Cardiac fibroblast (primary cell): ENCODE measurements at places on chromosomes 5 and 9.

- DNase-seq, result peak; percentile 36
These were observed 283.9 kb upstream of the ANKRD55 start for GRCh38 chr5:56517011-56517416.

- no peak for DNase-seq
These were observed 561.5 kb downstream of the SEMA5A start for GRCh38 chr5:8984386-8984785.

DNA sequence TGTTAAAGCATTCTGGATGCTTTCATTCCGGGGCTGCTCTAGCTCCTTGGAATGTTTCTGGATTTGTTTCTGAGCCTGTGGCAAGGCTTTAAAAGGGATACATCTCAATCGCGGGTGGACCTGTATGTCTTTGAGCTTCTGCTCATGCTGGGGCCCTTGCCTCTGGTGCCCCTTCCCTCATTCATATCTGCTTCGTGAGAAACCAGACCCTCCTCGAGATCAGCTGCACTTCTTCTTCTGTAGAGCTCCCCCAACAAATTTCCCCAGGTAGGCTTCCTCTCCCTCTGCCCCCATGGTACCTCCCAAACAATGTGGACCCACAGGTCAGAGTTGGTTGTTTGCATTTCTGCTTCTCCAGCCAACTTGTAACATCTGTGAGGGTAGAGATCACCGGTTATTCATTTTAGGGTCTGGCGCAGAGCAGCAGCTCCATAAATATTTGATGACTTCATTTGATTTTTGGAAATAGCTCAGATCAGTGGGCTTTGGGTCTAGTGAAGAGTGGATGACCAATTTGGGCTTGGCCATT, 6.6 kb downstream of the ZNF618 start:
- DNase-seq, result no peak

DNA sequence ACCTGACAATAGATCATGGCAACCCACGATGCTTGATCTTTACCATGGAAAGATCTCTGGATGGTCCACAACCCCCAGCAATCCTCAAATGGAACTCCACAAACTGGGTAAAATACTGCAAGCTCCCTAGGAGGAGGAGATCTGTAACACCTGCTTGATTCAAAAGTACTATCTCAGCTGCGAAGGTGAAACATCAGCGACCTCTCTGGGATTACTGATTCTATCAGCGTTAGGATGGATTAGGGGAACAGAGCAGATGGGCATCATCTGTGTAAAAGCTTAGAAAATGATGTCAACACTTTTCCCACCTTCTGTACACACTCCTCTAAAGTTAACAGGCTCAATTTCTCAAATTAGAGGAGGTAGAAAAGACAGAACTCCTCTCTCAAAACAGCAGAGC, 31.5 kb upstream of the TRPC7 start:
- no peak for DNase-seq

DNA sequence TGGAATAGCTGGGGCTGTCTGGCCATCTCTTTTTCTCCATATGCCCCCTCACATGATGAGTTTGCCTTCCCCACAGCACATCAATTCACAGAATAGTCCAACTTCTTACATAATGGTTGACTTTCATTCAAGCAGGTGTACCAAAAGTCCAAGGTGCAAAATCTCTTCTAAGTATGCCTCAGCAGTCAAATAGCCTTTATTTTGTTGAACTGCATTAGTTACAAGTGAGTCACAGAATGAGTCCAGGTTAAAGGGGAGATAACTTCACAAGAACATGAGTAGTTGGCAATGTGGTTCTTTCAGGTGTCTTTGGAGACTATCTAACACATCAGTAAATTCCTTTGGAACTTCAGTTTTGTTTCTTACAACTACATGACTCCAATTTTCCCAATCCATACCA, 672.5 kb downstream of the PRELID2 start:
- no peak for DNase-seq

DNA sequence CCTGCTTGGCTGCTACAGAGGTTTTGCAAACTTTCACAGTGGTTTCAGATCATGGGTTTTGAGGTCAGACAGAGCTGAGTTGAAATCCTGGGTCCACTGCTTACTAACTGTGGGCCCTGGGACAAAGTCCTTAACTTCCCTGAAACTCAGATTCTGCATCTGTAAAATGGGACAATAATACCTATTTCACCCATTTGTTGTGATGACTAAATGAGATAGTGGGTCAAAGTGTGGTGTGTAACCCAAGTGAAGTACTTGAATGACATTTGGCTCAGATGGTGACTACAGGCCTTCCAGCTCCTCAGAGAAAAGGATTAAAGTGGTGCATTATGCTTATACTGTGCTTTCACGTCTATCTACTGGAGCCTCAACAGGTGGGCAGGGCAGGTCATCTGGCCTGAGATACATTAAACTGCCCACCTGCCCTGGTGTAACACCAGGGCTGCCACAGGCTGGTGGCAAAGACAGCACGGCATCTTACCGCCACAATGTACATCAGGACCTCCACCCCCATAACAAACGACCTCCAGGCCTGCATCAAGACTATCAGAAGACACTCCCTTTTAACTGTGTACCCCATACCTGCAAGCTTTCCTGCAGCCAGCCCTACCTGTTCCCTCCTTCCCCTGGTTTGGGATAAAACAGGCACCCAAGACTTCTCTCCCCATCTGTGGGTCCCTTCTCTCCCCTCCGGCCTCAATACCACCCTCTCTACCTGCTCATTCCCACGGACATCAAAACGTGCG, 846 bp upstream of the TRAF1 start:
- DNase-seq, result no peak

DNA sequence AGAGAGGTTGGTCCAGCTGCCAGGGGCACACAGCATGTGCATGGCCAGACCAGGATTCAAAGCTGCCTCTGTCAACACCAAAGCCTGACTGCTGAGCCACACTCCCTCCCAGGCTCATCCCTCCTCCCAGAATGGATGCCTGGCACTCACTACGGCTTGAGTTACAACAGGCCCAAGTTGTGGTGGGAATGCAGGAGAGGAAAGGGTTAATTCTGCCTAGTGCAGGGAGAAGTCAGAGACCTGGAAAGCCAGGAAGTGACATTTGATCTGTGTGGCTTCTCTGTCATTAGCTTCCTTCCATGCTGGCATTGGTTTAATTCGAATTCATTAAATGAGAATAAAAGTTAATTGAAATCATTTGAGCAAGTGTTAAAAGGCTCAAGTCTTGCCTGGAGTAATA, 150.0 kb downstream of the NSG2 start:
- no peak for DNase-seq

GRCh38 chr5:59390074-59390659, 503.4 kb downstream of the PDE4D start:
- peak; percentile 60 for DNase-seq

DNA sequence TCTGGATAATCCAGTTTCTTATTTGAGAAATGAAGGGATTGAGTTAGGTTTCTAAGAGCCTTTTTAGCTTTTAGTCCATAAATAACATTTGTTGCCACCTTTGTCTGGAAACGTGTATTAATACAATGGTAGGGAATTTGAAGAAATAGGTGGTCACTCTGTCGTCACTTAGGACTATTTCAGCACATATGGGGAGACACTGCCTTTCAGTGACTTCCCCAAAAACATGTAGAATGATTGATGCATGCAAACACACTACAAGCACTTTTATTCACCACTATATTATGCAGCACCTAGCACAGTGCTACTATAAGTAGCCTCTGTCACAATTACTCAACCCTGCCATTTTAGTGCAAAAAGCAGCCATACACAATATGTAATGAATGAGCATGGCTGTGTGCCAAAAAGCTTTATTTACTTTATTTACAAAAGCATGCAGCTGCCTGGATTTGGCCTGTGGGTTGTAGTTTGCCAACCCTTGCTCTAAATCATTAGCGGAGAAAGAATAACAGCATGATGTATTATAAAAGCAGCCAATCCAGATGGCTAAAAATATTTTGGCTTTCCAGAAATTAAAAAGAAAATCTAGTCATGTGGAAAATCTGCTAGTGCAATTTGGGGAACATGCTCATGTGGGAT, 154.2 kb upstream of the HMHB1 start:
- DNase-seq, result no peak

GRCh38 chr5:158473016-158473635, 614.2 kb upstream of the CLINT1 start:
- no peak for DNase-seq

DNA sequence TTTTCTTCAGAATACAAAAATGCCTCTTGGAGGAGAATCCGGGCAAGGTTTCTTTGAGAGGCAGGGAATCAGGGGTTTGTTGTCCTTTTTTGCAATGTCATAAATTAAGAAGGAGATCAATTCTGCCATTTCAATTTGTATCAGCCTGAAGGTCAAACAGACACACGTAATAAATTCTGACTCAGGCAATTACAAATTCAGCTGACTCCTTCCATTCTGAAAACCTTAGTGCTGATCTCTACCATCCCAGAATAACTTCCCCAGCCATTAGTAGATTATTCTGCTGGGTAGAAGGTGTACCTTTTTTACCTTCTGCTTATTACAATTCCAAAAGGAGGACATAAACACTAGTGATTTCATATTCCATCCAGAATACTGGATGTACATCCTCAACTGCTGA, 516.6 kb downstream of the AGTPBP1 start:
- DNase-seq, result no peak

DNA sequence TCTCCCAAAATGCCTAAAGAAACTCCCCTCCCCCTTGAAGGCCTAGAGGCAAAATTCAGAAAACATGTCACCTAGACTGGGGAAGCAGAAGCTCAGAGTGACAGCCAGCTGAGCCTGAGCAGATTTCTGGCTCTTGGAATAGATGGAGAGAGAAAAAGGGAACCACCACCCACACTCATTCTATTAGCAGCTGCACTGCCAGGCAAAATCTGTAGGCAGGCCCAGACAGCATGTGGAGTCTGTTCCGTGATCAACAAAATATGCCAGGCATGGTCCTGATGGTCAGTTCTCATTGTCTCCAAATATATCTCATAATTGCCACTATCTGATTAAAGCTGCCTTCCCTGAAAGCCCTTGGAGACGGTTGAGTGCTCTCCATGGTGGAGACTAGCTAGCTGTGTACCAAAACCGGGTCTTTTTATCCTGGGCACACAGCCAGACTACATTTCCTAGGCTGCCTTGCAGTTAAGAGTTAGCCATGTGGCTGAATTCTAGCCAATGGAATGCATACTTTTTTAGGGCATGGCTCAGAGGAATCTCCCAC, 131.7 kb upstream of the GPR151 start:
- DNase-seq, result peak; percentile 5

DNA sequence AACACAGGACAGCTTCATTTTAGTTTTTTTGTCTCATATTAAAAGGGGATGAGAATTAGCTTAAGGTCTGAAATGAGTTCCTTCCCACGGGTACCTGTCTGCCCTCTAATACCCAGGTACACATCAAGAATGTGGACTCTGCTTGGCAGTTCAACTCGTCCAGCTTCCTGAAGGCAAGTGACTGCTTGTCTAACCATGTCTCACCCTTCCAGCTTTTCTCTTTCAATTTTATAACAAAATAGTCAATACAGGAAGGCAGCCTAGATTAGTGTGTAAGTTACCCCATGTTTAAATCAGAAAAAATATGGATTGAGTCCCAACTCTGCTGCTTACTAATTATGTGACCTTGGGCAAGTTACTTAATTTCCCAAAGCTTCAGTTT, 50.5 kb upstream of the C5orf46 start:
- no peak for DNase-seq

DNA sequence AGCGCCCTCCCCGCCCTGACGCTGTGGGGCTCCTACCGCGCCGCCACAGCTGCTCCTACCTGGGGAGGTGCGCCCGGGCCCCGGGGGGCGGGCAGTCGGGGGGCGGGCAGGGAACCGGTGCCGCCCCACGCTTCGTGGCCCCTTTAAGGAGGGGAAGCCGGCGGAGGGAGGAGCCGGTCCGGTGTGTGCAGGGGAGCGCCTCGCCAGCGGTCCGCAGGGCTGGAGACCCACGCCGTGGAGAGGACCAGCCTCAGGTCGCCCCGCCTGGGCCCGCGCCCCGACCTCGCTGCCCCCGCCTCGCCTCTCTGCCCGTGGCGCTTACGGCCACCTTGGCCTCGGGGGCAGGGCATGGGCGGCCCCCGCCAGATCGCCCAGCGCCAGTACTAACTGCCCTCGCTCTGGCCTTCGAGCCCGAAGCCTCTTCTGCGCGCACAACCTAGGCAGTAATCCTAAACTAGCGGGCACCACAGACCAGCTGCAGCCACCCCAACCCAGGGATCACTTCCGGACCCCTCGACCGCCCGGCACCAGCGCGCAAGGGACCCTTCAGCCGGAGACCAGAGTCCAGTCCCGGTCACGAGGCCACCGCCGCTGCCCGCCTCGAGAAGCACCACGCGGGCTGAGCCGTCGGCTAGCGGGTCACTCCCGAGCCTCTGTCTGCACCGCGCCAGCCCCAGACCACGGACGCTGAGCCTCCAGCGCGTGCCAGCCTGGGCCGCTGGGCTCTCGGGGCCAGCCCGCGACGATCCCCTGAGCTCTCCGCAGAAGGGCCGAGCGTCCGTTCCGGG, at the start of gene FOXE1:
FOXE1 (plus strand) TSS at position 171 of the 788 bp plus-strand sequence. CDS start 689 bp downstream, outside the sequence.
- DNase-seq, result no peak

DNA sequence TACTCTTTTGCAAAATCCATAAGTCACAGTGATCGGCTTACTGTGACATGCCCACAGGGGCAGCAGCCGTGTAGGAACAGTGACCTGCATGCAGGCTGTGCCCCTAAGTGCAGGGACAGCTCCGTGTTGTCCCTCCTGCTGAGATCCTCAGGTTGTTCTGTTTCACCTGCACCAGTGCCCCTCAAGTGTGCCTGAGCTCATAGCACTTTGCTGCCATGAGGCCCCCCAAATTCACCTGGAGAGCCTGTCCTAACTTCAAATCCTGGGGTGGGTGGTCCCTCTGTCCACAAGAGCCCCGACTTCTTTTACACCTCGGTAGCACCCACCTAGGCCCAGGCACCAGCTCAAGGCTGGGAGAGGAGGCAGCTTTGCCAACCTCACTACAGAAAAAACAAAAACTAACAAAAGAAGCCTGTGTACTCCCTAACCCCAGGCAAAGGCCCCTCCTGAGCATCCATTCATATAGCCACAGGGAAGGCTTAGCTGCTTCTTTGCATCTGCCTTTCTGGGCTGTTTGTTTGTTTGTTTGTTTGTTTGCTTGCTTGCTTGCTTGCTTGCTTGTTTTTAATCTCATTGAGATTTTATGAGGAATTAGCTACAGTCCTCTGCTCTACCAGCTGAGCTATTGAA, 214.5 kb downstream of the AUH start:
- DNase-seq, result no peak

- DNase-seq, result peak; percentile 88
These were observed 3.8 kb downstream of the CREB3 start for GRCh38 chr9:35736201-35736633.

DNA sequence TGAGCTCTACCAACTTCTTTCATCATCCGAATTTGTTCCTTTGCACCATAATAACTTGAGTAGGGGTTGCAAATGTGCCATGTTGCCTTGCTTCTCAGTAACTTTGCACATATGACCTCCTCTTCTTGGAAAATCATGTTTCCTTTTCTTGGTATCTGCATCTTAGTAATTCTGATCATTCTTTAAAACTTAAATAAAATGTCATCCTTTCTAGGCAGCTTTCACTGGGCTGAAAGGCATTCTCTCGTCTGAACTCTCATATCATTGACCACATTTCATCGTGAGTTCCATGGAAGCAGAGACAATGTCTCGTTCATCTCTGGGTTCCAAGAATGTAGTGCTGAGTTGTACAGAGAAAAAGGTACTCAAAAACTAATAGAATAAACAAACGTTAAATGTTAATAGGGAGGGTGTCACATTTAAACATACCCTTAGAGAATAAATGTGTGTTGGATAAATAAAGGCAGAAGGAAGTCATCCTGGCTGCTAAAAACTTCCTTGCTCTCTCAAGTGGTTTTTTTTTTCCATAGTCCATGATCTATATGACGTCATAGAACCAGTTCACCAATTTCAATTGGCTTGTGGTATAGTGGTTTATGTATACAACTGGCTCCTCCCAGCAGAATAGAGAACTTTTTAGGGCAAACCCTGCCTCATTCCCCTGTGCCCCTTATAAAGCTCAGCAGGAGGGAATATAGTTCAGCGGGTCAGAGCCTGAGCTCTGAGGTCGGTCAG, 218.1 kb upstream of the TRIM32 start:
- no peak for DNase-seq
